ENCODE measurements at places on chromosomes 2 and 18.

- DNase-seq, result no peak
Observed at GRCh38 chr2:96261328-96262003, 4.3 kb downstream of the TMEM127 start.

DNA sequence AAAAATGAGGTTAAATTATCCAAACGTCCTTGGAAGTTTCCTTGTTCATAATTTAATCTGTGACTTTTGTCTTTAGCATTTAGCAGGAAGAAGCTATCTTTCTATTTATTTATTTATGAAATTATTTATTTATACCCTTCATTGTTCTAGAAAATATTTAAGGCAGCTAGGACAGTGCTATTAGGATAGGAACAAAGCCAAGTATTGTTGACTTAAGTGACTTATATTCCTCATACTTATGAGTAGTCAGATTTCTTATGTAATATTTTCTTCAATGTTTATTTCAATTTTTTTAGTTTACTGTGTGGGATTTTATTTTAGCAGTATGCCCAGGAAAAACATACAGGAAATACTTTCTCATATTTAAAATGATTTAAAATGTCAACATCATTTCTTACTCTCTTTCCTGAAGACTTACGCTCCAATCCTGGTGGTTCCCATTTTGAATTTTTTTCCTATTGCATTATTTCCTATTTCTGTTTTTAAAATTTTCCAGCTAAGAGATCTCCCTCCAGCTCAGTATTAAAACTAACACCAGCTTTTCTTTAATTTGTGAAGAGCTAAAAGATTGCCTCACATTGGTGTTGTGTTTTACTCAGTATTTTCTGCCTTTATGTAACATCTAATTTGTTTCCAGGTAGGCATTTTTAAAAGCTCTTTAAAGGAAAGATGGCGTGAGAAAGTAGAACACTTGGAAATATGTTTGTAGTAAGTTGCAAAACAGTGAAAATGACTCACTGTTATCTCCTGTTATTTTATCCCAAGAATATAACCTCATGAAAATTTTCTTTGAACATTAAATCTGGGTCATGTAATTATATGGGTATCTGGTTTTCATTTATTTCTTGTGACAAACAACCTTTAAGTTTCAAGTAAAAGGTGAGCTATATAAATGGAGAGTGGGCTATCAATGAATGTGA is 32.2 kb downstream of the MAPRE2 start:
- no peak for DNase-seq

DNA sequence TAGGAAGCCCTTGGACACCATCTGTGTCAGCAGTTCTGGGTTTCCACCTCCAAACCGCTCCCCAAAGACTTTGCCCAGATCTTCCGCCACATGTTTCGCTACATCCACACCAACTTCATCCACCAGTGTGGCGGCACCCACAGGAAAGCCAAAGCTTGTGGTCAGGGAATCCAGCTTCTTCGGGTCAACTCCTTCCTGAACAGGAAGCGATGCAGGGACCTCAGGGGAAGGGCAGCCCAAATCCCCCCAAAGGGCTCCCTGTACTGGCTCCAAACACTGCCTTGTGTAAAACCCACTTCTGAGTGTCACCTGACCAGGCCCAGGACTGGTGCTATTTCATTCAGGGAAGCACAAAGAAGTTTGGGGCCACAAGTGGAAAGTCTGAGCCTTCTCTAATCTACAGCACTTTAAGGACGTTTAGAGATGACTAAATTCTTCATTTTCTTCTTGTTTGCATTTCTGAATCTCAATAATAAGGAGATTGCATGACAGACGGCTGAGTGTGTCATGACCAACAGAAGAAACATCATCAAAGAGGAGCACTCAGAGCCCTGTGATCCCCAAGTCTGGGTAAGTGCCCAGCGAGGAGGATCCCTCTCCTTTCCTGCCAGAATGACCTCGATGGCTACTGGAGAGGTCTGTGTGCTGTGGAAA is 20.8 kb downstream of the GAREM2 start:
- no peak for DNase-seq

- DNase-seq, result no peak
Observed at GRCh38 chr2:190090148-190090547, 27.6 kb upstream of the MSTN start.

GRCh38 chr2:183215917-183216316 is 91.7 kb downstream of the NUP35 start:
- DNase-seq, result no peak

DNA sequence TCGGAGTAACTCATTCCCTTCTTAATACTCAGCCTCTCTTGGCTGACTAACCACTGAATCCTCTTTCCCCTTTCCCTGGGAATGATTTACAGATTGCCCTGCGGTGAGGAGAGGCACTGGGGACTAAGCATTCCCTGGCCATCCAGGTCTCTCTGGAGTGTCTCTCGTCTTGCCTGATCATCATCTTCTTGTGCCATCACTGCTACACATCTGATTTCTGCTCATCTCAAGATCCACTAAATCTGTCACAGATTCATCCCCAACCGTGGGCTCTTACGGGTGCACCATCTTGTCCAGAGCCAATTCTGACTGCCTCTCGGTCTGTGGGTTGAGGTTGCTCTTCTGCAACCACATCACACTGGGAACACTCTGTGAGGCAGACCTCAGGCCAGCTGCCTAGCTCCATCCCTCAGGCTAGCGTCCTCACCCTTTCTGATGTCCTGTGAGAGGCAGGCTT is 12.0 kb downstream of the SFTPB start:
- DNase-seq, result no peak

GRCh38 chr18:45910405-45911023 is 56.6 kb downstream of the EPG5 start:
- peak; percentile 68 for DNase-seq

DNA sequence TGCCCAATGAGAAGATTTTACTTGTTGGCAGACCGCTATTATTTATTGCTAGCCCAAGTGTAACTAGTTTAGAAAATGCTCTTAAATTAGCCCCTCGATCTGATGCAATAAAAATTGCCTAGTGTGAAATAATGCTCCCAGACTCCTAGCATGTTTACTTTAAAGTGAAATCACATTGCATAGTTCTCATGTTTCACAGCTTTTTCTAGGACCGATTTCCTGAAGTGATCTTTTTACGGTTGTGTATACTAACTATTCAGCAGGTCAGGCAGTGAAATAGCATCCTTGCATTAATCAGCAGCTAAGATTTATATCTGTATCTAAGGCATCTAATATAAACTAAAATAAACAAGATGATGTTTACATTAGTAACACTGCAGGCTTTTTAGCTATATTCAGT is 52.4 kb downstream of the PMS1 start:
- no peak for DNase-seq

DNA sequence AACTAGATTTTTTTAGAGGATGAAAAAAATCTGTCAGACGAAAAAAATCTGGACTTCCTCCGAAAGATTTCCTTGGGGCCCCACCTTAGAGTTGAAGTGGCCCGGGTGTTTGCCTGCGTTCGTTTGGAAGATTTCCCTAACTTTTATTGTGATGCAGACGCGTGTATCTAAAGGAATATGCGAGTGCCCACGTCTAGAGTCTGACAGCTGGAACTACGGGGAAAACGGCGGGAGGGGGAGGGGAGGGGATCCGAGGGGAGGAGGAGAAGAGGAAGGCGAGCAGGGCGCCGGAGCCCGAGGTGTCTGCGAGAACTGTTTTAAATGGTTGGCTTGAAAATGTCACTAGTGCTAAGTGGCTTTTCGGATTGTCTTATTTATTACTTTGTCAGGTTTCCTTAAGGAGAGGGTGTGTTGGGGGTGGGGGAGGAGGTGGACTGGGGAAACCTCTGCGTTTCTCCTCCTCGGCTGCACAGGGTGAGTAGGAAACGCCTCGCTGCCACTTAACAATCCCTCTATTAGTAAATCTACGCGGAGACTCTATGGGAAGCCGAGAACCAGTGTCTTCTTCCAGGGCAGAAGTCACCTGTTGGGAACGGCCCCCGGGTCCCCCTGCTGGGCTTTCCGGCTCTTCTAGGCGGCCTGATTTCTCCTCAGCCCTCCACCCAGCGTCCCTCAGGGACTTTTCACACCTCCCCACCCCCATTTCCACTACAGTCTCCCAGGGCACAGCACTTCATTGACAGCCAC is 2.4 kb upstream of the SP9 start:
- no peak for DNase-seq

DNA sequence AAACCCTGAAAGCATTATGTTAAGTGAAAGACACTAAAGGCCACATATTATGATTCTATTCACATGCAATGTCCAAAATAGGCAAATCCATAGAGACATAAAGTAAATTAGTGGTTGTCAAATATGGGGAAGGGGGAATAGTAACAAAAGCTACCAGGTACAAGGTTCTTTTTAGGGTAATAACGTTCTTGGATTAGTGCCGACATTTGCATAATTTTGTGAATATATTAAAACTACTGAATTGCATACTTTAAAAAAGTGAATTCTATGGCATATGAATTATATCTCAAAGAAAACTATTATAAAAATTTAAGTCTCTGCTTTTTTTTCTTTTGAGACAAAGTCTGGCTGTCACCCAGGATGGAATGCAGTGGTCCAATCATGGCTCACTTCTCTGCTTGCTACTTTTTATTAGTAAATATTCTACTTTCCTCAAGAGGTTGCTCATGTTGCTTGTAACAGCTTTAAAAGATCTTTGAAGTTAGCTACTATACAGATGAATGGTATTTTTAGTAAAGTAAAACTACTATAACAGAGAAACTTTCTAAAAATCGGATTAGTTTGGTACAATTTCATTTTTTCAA is 2.5 kb downstream of the SESTD1 start:
- no peak for DNase-seq

DNA sequence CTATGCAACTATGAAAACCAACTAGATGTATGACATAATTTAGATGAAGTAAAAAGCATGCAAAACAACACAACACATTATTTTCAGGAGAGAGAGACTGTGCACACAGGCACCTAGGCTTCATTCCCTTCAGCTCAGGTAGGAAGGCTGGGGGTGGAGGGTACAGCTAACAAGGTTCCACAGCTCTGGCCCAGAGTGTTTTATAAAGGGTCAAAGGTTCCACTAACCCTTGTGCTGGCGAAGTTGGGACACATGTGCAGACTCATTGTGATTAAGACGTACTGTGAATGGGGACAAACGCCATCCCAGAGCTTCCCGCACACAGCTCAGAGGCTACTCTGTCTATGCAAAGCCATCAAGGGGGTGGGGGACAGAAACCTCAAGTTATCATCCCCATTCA is 19.1 kb downstream of the CCDC93 start:
- no peak for DNase-seq

DNA sequence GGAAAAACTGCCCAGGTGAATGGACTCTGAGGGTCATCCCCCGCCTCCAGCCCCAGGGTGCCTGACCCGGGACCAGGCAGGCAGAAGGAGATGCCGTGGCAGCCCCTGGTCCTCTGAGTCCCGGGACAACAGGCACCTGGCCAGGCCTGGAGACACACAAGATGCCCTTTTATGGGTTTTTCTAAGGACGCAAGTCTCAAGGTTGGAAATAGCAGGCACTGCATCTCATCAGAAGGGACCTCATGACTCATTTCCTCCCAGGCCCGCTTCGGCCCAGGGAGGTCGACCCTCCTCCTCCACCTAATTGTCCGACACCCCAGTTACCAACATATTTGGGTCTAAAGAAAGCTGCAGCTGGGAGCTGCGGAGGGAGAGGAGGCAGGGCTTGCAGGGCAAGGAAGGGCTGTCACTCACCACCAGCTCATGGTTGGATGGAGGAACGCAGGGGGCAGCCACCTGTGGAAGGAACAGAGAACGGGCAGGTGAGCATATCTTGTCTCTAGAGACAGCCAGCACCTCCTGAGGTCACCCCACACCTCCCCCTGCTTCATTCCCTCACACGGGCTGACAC is 82.9 kb downstream of the TNS1 start:
- no peak for DNase-seq

GRCh38 chr18:22536558-22536957 is 118.8 kb upstream of the CTAGE1 start:
- no peak for DNase-seq
